SK-MEL-5 (cell line): ENCODE measurements at places on chromosomes 4 and X.
A peak's percentile ranks its signal among the peaks of the same experiment; 100 is the strongest.

GRCh38 chrX:148658115-148658730 lies 157.8 kb downstream of the AFF2 start:
- no peak for DNase-seq

DNA sequence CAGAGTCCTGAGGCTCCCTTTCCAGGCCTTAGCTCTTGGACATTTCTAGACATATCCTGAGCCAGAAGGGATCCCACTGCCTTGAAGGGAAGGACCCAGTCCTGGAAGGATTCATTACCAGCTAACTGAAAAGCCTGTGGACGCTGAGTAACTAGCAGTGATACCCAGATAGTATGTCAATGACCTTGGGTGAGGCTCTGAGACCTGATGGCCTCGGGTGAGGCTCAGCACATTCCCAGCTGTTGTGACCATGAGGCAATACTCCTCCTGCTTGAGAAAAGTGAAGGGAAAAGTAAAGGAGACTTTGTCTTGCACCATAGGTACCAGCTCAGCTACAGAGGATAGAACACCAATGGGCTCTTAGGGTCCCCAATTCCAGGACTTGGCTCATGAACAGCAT lies 268.1 kb downstream of the DKK2 start:
- DNase-seq: no peak

- DNase-seq: no peak
Observed at GRCh38 chr4:22416403-22416802, 99.5 kb downstream of the ADGRA3 start.

DNA sequence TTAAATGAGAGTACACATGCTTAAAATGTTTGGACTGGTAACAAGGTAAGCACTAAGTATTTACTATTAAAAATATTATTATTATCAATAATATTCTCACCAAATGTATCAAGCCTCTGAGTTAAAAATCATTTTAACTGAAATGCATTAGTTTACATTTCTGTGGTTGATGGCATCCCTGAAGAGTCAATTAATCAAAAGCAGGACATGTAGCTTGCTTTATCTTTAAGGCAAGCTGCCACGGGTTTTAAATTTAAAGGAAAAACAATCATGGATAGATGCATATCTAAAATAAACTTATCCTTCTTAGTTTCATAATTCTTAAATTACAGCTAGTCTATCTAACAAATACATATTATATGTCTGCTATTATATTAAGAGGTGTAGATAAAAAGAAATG lies 584.8 kb upstream of the INTU start:
- no peak for DNase-seq

GRCh38 chr4:16123356-16124084 lies 39.7 kb upstream of the PROM1 start:
- DNase-seq: peak; percentile 15

- DNase-seq: peak; percentile 65
Observed at GRCh38 chrX:145825896-145826295, 8.3 kb downstream of the SLITRK2 start.

DNA sequence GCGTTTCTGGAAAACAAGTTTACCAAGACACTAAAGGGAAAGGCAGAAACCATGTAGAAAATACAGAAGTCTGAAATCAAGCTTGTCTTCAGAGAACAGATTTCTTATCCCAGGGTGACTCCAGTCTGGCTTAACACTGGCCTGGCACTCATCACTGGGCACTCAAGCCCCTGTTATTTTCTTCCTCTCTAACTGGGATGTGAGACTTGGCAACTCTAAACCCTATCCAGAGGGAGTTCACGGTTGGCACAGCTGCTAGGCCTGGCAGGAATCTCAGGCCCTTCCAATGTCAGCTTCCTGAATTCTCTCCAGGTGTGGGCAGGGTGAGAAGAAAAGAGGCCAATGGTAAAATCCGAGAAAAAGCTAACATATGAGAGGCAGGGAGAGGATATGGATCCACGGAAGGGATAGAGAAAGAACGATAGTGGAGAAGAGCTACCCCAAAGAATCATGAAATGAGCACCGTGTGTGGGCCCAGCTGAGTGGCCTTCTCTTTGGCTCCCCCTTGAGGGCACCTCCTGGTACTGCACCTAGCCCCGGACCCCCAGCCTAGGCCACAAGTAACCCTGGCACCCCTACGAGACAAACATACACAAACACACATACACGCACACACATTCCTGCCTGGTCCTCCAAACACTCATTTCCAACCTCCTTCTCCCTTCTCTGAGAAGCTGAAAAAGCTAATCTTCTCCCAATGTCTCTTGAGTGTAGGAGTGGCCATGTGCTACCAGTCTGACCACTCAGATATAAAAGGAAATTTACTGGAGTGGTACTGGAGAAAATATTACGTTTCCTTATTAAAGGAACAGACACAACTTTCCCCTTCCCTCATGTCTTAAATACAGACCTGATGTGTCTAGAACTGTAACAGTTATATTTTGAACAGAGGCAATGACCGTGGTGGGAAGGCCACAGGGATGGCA lies 16.6 kb upstream of the PTCHD1 start:
- peak; percentile 25 for DNase-seq

- peak; percentile 46 for DNase-seq
Observed at GRCh38 chr4:150217192-150217591, 138.9 kb downstream of the DCLK2 start.

GRCh38 chrX:23885803-23886202 lies 21.9 kb downstream of the APOO start:
- DNase-seq: no peak

- no peak for DNase-seq
Observed at GRCh38 chr4:87803421-87803820, 4.1 kb downstream of the IBSP start.

DNA sequence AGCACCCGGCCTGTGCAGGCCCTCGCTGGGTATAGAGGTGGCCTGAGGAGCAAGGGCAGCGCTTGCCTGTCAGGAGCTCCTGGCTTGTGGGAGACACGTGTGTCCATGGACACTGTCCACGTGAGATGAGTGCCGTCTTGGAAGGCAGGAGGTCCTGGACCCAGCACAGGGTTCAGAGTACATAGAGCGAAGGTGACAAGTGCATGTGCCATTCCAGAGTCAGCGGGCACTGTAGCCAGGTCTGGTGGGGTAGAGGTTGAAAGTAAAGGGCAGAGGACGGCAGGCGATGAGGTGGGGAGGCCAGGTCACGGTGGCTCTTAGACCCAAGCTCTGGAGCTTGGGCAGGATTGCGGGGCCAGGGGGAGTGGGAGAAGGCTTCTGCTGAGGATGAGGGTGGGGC lies 28.4 kb upstream of the TADA2B start:
- no peak for DNase-seq
